Body of pancreas (tissue), 4 donors: ENCODE measurements at places on chromosomes 16 and 17. TPM values are rescaled to one million over a fixed set of nuclear protein-coding genes. Genes with fewer than 3 reads are reported as not detected.

FBXL16 gene
- total RNA-seq = 1.0 TPM

GRCh38 chr16:19851476-19851875 lies 33.2 kb downstream of the GPRC5B start:
- DNase-seq = no peak

DNA sequence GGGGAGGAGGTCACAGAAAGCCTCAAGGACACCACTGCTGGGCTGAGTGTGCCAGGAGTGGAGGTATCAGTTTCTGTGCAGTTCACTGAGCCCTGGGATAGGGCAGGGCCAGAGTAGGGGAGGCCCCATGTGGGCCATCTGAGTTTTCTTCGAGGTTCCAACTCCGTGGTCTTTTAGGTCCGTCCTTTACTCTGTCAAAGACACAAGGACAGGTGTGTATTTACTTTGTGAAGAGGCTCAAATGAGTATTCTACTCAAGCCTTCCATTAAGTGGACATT lies 59.5 kb downstream of the USP22 start:
- no peak for DNase-seq

DNA sequence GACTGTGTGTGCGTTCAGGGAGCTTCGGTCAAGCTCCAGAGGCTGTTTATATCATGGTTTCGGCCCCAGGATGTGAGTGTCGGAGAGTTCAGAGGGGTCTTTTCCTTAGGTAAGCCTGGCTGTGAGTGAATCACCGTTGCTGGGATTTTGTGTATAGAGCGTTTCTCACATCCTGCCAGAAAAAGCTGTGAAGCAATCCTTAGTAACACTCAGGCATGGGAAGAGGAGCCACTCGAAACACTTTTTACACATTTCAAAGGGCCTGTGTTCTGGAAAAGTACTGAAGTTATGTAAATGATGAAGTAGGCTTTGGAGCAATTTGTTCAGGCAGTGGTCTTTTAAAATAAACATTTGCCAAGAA lies 662 bp downstream of the PGS1 start:
- DNase-seq = no peak

DNA sequence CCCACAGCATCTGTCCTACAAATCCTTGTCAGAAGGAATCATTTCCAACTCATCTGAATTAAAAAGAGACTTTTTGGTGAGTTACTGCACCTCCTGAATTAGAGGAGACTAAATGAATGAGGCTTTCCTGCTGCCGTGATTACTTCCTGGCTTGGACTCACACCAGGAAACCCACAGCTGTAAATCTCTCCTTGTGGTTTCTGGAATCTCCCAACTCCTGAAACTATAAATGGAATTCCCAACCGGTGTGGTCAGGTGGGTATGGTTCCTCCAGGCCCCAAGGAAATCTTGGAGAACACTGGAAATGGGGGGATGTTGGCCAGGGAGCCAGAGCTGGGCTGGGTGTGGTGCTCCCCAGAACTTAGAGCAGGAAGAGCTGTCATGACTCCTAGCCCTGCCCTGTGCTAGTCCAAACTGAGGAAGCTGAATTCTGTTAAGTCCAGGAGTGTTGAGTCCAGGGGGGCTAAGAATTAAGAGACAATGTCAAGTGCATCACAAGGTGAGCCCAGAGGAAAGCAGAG lies 216.4 kb downstream of the GSG1L start:
- DNase-seq = no peak

TAC4 gene
- not detected for total RNA-seq

DNA sequence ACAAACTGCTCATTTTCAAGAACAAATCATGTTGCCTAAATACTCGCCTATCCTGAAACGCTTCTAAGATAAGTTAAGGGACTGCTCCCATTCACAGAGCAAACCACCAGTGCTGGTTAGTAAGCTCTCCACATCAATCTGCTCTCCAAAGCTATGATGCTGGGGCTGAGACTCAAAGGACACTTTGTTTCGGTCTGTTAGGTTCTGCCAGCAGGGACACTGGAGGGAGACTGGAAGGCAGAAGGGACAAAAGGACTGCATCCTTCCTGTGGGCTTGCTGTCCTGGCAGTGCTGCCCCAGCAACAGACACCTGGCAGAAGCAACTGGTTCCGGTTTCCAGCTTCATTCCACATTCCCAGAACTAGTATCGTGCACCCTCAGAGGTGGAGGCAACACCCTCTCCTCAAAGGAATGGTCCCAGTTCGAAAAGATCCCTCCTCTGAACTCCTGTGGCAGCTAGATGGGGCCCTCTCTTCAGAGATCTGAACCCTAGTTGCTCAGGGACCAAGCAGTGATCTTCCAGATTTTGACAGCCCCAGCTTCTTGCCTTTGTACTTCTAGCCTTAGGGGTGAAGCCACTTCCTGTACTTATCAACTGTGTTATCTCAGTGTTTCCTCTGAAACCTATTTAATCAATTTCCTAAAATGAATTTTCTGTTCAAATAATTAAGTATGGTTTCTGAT lies 73.4 kb upstream of the GSG1L start:
- DNase-seq = no peak

- DNase-seq = no peak
These were observed 54.9 kb upstream of the TOB1 start for GRCh38 chr17:50920891-50921586.

DNA sequence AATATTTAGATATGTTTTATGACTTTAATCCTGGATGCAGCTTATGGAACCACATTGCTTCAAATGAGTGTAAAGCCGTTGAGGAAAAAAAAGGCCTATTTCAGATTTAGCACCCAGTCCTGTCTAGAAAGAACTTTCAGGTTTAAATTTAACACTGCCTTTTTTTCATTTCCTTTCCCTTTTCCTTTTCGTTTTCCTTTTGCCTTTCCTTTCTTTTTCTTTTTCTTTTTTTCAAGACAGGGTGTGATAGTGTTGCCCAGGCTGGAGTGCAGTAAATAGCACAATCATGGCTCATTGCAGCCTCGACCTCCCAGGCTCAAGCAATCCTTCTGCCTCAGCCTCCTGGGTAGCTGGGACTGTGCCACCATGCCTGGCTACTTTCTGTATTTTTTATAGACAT lies 15.9 kb downstream of the LUC7L3 start:
- DNase-seq = no peak

GRCh38 chr17:76598004-76598439 lies 12.4 kb upstream of the ST6GALNAC2 start:
- DNase-seq = peak; percentile 22

WNT3 gene
- total RNA-seq = 1.6 TPM

UBTF gene
- 43.8 TPM for total RNA-seq

- DNase-seq = no peak
These were observed 32.7 kb upstream of the ALDH3A1 start for GRCh38 chr17:19780846-19781245.

- DNase-seq = peak; percentile 57
These were observed 5.9 kb upstream of the UTP6 start for GRCh38 chr17:31907342-31907962.

MIEN1 gene
- 79.1 TPM for total RNA-seq
